ENCODE measurements at places on chromosomes 1 and 21.

GRCh38 chr1:53606651-53607051 lies 132.3 kb downstream of the GLIS1 start:
- H3K27me3 ChIP-seq = no peaks in the 10 kb centered on the region
- no peak overlapping the region for H3K4me3 ChIP-seq
- no peak overlapping the region for H3K27ac ChIP-seq
- peak; percentile 15 for DNase-seq

DNA sequence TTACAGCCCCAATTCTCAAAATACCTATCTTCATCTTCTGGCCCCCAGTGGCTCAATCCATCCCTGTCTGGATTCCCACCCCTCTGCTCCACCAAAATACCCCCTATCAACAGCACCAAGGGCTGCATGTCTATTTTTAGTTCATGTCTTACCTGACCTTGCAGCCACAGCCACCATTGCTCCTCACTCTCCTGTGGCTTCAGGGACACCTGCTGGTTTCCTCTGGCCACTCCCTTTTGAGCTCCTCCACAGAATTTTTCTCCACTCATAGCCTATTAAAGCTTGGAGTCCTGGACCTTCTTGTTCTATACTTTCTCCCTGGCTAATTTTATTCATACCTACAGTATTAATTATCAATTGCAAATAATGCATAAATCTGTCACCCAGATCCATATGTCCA lies 125.3 kb upstream of the NGF start:
- H3K4me1 ChIP-seq = no peaks in the 10 kb centered on the region
- DNase-seq = no peak
- no peaks in the 10 kb centered on the region for H3K36me3 ChIP-seq
- no peak overlapping the region for H3K27ac ChIP-seq
- H3K27me3 ChIP-seq = no peaks in the 10 kb centered on the region
- H3K4me3 ChIP-seq = no peak overlapping the region

- no peaks in the 10 kb centered on the region for H3K36me3 ChIP-seq
- no peak overlapping the region for H3K27ac ChIP-seq
- DNase-seq = no peak
- H3K4me3 ChIP-seq = no peak overlapping the region
- H3K4me1 ChIP-seq = no peaks in the 10 kb centered on the region
Observed at GRCh38 chr1:48547561-48548220, 75.7 kb upstream of the SPATA6 start.

DNA sequence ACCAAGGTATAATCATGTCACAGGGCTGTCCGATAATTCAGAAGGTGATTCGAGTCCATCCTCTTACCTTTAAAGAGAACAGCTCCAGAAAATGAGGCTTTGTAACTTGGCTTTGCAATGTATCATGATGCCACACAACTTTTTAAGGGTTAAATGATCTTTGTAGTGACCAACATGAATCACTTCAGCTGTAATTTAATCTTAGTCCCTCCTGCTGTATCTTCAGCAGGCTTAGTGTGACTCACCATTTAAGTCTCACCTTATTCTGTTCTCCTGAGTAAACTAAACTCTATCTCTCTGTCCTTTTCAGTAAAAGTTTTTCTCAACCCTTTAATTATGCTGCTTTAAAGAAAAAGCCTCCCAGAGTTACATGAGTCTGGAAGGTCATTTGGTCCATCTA lies 1.9 kb upstream of the HIVEP3 start:
- no peaks in the 10 kb centered on the region for H3K27me3 ChIP-seq
- H3K27ac ChIP-seq = no peak overlapping the region
- no peaks in the 10 kb centered on the region for H3K4me1 ChIP-seq
- DNase-seq = no peak

DNA sequence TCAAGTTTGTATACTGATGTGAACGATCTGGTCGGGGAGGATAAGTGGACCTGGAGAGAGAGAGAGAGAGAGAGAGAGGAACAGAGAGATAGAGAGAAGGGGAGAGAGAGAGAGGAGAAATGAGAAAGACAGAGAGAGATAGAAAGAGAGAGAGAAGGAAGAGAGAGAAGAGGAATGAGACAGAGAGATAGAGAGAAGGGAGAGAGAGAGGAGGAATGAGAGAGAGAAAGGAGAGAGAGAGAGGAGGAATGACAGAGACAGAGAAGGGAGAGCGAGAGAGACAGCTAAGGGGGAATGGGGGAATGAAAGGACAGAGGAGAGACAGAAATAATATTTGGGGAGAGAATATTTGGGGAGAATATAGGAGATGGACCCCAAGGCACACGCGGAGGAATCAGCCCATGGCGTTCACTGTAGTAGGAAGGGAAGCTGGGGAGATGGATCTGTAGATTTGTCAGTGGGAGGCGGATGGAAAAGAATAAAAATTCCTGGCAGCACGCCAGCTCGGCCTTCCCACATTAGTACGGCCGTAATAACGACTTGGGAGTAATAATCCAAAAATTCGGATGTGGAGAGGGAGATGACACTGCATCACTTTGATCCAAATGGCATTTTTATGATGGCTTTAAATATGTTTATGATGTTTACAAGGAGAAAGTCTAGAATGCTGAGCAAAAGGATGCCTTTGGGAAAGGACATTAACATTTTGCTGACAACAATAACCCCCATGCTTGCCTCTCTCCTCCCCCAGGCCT lies 159.8 kb upstream of the KCNJ6 start:
- peaks cover 4% of the 10 kb centered on the region for H3K27me3 ChIP-seq
- H3K36me3 ChIP-seq = no peaks in the 10 kb centered on the region
- no peaks in the 10 kb centered on the region for H3K4me1 ChIP-seq
- no peak overlapping the region for H3K27ac ChIP-seq

GRCh38 chr1:6972399-6972798 lies 187.1 kb downstream of the CAMTA1 start:
- DNase-seq = no peak
- no peaks in the 10 kb centered on the region for H3K36me3 ChIP-seq
- H3K27me3 ChIP-seq = no peaks in the 10 kb centered on the region
- H3K27ac ChIP-seq = no peak overlapping the region
- H3K4me3 ChIP-seq = no peak overlapping the region

DNA sequence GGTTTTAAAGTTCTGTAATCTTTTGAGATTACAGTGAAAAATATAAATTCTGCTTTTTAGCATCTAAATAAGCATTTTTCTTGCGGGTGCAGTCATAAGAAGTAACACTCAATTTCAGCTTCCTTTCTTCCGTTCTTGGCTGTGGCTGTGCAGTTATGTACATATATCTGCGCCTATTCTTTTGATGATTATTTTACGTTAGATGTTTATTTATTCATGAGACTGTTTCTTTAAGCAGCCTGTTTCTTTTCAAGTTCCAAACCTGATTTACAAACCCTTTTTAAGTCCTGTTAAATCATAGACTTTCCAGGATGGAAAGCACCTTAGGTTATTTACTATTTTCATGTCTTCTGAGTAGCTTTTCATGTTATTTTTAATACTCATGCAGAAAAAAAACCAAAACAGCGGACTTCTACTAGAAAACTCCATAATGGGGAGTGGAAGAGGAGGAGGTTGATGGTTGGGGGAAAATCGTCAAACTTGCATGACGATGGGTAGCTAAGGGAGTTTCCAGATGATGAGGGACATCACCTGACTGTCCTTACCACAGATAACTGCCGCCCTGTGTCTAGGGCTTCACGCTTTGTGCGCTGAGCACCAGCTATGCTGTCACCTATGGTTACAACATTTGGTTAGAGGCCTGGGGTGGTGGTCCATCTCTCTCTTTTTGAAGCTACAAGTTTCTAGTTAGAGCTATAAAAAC lies 2.6 kb downstream of the PRDM2 start:
- DNase-seq = no peak
- H3K36me3 ChIP-seq = no peaks in the 10 kb centered on the region
- H3K4me1 ChIP-seq = no peaks in the 10 kb centered on the region
- H3K27me3 ChIP-seq = no peaks in the 10 kb centered on the region

DNA sequence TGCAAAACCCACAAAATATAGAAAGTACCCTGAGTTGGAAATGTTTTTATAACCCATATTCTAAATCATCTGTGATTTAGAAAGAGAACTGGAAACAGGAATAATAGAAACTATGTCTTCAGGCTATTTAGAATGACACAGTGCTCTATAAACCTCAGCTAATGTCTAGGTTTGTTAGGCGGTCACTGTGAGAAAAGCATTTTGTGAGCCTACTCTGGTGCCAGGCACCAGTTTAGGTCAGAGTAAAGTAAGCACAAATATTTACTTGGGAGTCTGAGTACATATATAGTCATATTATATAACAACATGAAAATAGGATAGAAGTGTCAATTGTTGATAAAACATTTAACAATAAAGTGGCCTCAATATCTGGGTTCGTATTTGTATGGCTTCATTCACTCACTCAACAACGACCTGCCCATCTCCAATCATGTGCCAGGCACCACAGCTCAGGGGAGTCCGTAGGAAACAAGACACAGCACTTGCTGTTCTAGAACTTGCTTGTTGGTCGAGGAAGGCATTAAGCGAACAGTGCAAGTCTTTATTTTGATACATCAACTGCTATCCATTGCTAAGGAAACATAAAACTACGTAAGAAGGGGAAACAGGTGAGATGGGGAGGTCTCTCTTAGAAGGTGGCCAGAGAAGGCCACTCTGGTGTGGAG lies 37.2 kb downstream of the GNB1 start:
- no peak for DNase-seq
- no peaks in the 10 kb centered on the region for H3K36me3 ChIP-seq
- no peaks in the 10 kb centered on the region for H3K27me3 ChIP-seq
- H3K27ac ChIP-seq = peak overlapping the region; percentile 14
- peaks cover 3% of the 10 kb centered on the region for H3K4me1 ChIP-seq

DNA sequence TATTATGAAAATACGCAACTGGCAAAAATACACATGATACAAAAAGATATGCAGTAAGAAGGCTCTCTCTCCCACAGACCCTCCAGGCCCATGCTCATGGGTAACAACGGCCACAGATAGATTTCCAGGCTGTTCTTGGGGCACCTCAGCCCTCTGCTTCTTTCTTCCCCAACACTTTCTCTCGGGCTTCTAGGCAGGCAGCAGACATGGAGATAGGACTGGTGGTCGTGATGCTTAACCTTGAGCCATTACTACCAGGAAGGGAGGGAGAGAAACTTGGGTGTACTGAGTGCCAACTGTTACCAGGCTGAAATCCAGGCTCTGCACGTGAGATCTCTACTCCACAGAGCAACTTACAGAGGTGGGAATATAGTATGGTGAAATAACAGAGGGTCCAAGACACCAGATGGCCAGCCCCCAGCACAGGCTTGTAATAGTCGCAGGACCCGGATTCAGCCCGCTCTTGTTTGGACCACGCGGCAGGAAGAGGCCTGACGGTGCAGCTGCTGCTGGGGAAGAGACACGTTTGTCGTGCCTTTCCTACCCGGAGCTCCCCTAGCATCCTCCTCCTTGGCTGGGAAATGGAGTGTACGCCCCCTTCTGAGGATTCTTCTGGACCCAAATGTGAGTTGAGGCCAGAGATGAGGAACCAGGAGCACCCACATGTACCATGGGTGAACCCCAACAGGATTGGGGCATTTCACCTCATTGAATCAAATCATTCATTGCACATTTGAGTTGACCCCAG lies 441.1 kb upstream of the VAMP3 start:
- H3K27ac ChIP-seq = no peak overlapping the region
- no peaks in the 10 kb centered on the region for H3K36me3 ChIP-seq
- no peak overlapping the region for H3K4me3 ChIP-seq
- no peaks in the 10 kb centered on the region for H3K4me1 ChIP-seq
- no peaks in the 10 kb centered on the region for H3K27me3 ChIP-seq
- no peak for DNase-seq

DNA sequence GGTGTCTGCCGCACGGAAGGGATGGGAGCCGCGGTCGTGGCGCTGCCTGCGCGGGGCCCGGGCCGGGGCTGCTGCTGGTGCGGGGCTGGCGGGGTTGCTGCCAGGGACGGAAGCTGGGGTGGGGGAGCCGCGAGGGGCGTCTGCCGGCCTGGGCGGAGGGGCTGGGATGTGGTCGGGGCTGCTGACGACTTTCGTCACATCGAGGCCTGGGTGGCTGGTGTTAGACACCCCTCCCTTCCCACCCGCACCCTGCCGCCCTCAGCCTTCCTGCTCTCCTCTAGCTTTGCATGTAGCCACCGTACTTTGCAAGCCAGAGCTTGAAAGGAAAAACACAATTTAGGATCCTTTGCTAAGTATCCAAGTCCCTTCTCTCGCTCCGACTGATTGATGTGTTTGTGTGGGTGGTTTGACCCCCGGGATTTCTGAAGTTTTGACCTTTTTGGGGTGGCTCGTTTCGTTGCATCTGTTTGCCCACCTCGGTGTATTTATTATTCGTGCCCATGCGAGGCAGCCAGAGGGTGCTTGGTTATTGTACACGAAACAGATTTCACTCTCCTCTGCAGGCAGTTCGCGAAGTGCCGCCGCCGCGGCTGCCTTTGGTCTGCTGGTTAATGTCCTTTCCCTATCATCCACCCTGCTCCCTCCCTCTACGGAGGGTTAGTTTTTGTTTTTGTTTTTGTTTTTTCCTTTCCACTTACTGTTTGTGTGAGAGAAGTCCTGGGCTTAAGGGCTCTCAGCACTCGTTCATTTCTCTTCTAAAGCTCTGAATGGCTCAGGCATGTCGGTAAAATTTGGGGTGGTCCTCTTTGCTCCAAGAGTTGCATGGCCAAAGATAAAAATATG lies 868 bp downstream of the C1orf21 start:
- H3K27me3 ChIP-seq = no peaks in the 10 kb centered on the region
- H3K27ac ChIP-seq = peak overlapping the region; percentile 91
- H3K4me1 ChIP-seq = no peaks in the 10 kb centered on the region
- peak overlapping the region; percentile 86 for H3K4me3 ChIP-seq
- H3K36me3 ChIP-seq = no peaks in the 10 kb centered on the region

GRCh38 chr1:195769461-195769860 lies 838.8 kb downstream of the KCNT2 start:
- no peaks in the 10 kb centered on the region for H3K4me1 ChIP-seq
- H3K4me3 ChIP-seq = no peak overlapping the region
- DNase-seq = no peak

DNA sequence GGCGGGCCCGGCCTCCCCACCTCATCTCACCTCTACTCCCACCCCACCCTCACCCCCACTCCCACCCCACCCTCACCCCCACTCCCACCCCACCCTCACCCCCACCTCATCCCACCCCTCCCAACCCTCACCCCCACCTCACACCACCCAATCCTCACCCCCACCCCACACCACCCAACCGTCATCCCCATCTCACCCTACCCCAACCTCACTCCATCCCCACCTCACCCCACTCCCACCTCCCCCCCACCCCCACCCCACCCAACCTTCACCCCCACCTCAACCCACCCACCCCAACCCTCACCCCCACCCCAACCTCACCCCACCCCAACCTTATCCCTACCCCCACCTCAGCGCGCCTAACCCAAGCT lies 13.4 kb downstream of the A3GALT2 start:
- H3K27ac ChIP-seq = no peak overlapping the region
- peaks cover 5% of the 10 kb centered on the region for H3K4me1 ChIP-seq
- H3K4me3 ChIP-seq = no peak overlapping the region
- H3K27me3 ChIP-seq = no peaks in the 10 kb centered on the region

DNA sequence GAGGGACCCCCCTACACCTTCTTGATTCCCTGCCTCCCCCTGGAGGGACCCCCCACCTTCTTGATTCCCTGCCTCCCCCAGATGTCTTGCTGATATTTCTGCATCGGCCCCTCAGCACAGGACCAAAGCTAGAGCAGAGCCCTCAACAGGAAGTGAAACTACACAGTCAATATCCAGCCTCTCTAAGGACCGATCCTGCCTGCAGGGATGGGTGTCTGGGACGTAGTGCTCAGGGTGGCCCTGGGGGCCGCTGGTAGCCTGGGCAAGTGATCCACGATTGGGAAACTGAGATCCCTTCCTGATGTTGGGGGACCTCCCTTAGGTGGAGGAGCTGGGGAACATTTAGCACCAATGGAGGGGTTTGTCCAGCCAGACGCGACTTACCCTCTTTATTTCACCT lies 3.9 kb upstream of the LEFTY2 start:
- no peaks in the 10 kb centered on the region for H3K36me3 ChIP-seq
- no peak for DNase-seq
- no peak overlapping the region for H3K27ac ChIP-seq
- H3K4me1 ChIP-seq = peaks cover 11% of the 10 kb centered on the region
- no peak overlapping the region for H3K4me3 ChIP-seq

- no peak overlapping the region for H3K4me3 ChIP-seq
- H3K36me3 ChIP-seq = no peaks in the 10 kb centered on the region
- DNase-seq = no peak
- no peaks in the 10 kb centered on the region for H3K27me3 ChIP-seq
Observed at GRCh38 chr1:204709021-204709420, 23.5 kb upstream of the LRRN2 start.

Data from breast epithelium (tissue), 4 donors.